Cardiac muscle cell (in vitro differentiated cells and primary cell): ENCODE measurements at places on chromosomes 3 and 15.

DNA sequence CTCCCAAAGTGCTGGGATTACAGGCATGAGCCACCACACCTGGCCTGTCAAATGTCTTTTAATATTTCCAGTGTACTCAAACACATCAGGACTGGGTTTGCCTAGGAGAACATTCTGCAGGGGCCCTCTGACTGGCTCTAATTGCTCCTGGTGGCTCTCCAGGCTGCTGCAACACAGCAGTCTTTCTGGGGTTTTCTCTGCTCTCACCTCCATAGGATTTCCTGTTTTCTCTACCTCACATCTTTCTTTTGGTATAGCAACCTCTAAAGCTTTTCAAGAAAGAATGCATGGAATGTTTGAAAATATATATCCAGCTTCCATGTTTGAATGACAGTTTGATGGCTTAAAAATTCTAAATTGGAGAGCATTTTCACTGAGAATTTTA, 83.3 kb upstream of the IGSF10 start:
- peaks cover 4% of the 10 kb centered on the region for H3K4me1 ChIP-seq
- H3K27me3 ChIP-seq, result no peaks in the 10 kb centered on the region
- no peak for DNase-seq
- H3K27ac ChIP-seq, result no peak overlapping the region

- no peak for DNase-seq
- no peaks in the 10 kb centered on the region for H3K27me3 ChIP-seq
- H3K27ac ChIP-seq, result no peak within 1 kb of the TSS
- no peaks in the 10 kb centered on the region for H3K36me3 ChIP-seq
These were observed at the start of gene GOLGA6L2 for GRCh38 chr15:23447107-23447500. GOLGA6L2 (minus strand) TSS chr15:23447243; CDS start chr15:23447181, 62 bp downstream.

- no peak overlapping the region for H3K4me3 ChIP-seq
- no peaks in the 10 kb centered on the region for H3K27me3 ChIP-seq
- H3K4me1 ChIP-seq, result no peaks in the 10 kb centered on the region
- H3K27ac ChIP-seq, result no peak overlapping the region
- H3K36me3 ChIP-seq, result no peaks in the 10 kb centered on the region
- no peak for DNase-seq
These were observed 26.2 kb upstream of the EIF4A2 start for GRCh38 chr3:186757214-186757613.

GRCh38 chr3:184192889-184193288, 6.9 kb downstream of the ABCF3 start:
- H3K36me3 ChIP-seq, result peaks cover 51% of the 10 kb centered on the region
- no peaks in the 10 kb centered on the region for H3K27me3 ChIP-seq
- H3K4me3 ChIP-seq, result no peak overlapping the region
- DNase-seq, result no peak
- H3K27ac ChIP-seq, result no peak overlapping the region

DNA sequence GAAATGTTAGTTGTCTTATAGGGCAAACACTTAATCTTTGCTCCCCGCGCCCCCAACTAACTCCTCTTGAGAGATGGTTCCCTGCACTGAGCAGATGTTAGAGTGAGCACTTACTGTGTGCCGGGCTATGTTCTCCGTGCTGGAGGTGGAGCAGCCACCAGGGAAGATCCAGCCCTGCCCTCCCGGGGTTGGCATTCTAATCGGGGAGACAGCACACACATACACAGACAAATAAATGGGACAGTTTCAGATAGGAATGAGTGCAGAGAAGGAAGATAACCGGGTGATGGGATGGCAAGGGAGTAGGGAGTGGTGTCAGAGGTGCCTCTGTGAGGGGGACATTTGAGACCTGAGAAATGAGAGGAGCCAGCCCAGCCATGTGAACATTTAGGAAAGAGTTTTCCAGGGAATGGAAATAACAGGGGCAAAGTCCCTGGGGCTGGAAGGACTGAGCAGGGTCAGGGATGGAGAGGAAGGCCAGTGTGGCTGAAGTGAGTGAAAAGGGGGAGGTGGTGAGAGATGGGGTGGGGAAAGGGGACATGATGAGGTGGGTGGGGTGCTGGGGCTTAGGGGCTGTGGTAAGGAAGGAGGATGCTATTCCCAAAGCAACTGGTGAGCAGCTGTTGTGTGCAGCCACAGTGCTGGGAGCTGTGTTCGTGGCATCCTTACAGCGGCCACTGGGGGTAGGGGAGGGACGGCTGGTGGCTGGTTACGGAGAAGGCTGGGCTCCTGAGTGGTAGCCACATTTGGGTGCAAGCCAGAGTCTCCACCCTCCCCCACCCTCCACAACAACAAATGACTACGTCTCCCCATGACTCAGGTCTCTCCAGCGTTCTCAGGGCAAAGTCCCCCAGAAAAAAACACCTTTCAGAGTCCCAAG, 15.4 kb upstream of the FGD5 start:
- no peaks in the 10 kb centered on the region for H3K4me1 ChIP-seq
- peaks cover under 1% of the 10 kb centered on the region for H3K27me3 ChIP-seq
- H3K4me3 ChIP-seq, result no peak overlapping the region
- DNase-seq, result peak; percentile 60
- H3K27ac ChIP-seq, result no peak overlapping the region
